Suppressor macrophage treated with lipopolysaccharide for 1 hour (primary cell): ENCODE measurements at places on chromosomes 5 and 9.
A peak's percentile ranks its signal among the peaks of the same experiment; 100 is the strongest.

GRCh38 chr5:173279166-173279565 is 44.2 kb upstream of the NKX2-5 start:
- no peak for DNase-seq

- no peak for DNase-seq
Measured at GRCh38 chr9:78292026-78292425, 4.9 kb upstream of the PSAT1 start.

GRCh38 chr9:110207071-110207641 is 803 bp downstream of the C9orf152 start:
- DNase-seq, result no peak

GRCh38 chr5:103993031-103993430 is 430.4 kb upstream of the NUDT12 start:
- no peak for DNase-seq

DNA sequence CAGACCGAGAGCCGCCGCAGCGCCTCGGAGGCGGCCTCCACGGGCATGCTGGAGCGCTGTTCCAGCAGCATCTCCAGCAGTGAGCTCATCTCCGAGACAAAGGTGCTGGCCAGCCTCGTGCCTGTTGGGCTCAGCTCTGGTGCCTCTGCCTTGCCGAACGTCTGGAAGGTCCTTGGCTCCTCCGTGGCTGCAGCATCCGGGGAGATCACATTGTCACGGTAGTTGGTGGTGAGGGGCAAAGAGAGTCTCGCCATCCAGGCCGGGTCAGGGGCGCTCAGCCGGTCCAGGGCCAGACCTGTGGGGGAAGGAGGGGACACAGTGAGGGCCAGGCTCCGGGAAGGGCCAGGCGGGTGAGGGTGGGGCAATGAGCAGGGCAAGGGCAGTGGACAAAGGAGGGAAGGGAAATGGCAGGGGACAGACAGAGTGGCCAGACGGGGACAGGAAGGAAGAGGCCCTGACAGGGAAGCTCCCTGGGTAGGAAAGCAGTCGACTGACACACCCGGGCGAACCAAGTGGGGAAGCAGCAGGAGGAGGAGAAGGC is 12.4 kb downstream of the PCDH12 start:
- no peak for DNase-seq

DNA sequence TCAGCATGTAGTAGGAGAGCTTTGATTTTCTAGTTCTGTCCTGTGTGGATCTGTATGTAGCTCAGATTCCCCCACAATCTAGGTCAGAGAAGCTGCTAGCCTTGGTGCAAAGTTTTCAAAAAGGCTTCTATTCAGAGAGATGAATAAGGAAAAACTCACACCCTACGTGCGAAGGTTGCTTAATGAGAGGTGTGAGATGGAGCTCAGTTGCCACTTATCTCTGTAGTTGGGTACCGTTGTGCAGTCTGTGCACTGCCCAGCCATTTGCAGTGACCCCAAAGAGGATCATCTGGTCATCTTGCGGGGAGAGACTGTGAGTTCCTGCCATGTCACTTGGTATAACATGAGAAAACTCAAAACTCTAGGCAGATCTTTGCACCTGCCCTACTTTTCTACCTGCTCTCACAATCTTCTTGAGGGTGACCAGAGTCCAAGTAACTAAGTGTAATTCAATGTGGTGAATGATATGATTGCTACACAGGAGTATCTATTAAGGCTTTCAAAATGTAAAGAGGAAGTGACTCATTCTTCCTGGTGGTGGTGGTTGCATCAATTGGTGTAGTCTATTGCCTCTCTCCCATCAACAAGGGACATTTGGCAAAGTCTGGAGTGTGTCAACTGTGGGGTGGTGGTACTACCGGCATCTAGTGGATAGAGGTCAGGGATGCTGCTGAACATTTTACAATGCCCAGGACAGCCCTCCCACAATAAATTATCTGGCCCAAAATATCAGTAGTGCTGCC is 65.2 kb downstream of the TMC1 start:
- peak; percentile 92 for DNase-seq

DNA sequence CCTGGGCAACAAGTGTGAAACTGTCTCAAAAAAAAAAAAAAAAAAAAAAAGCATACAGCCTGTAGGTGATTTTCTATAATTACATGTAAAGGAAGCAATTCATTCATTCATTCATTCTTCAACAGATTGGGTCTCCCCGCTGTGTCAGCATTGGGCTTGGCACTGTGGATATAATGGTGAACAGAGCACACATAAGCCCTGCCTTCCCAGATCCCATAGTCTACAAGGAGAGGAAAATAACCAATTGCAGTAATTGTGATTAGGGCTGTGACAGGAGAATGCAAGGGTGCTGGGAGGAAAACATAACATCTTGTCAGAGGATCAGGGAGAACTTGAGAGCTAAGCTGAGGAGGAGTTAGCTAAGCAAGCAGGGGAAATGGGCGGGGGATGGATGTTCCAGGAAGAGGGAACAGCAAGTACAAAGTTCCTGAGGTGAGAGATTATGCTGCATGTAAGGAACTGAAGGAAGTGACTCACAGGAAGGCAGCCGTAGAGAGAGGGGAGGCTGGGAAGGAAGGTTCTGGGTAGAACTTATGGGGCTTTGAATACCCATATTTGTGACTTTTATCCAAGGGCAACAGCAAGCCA is 24.0 kb upstream of the KLF9 start:
- peak; percentile 67 for DNase-seq

DNA sequence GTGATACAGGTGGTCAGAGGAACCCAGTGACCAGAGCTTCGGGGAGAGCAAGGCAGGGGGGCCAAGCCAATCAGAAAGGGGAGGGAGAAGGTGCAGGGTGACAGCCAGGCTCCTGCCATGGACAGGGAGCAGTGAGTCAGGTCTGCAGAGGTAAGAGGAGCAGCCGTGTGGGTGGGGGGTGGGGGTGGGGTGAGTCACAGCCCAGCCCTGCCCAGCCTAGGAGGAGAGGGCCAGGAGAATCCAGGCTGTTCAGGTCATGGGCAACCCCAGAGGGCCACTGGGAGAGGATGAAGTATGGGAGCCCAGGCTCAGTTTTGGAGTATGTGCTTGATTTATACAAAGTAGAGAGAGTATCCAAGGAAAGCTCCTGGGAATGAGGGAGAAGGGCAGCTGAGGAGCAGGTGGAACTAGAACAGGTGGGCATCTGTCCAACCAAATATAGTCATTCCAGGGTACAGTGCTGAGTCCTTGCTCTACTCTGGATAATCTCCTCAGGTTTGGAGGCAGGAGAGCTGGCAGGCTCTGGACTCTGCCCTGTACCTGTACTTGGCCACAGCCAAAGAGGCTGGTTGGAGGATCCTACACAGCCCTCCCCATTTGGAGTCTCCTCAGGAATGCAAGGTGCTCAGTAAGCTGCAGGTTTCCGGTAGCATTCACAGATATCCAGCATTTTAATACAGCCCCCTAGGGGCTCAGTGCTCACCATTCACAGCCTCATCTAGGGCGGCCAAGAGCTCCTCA is 1.6 kb downstream of the HBEGF start:
- peak; percentile 59 for DNase-seq

DNA sequence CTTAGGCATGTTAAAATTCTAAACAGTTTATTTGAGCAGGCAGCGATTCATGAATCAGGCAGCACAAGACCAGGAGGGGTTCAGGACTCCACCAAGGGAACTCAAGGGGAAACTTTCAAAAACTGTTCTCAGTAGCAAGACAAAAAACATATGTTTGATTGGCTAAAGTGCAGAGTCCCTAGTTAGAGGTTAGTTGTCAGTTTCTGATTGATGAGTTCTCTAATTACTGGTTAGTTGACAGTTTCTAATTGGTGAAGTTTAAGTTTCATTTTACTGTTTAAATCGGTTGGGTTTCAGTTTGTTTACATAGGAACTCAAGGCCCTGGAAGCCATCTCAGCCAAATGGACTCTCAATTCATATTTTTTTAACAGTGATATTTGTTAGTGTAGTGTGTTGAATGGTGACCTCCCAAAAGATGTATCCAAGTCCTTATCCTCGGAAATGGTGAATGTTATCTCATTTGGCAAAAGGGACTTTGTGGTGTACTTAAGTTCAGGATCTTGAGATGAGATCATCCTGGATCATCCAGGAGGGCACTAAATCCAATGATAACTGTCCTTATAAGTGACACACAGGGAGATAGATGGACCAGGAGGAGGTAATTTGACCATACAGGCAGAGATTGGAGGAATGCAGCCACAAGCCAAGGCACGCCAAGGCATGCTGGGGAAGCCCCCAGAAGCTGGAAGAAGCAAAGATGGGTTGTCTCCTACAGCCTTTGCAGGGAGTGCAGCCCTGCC is 219.2 kb upstream of the RAI14 start:
- DNase-seq, result no peak

DNA sequence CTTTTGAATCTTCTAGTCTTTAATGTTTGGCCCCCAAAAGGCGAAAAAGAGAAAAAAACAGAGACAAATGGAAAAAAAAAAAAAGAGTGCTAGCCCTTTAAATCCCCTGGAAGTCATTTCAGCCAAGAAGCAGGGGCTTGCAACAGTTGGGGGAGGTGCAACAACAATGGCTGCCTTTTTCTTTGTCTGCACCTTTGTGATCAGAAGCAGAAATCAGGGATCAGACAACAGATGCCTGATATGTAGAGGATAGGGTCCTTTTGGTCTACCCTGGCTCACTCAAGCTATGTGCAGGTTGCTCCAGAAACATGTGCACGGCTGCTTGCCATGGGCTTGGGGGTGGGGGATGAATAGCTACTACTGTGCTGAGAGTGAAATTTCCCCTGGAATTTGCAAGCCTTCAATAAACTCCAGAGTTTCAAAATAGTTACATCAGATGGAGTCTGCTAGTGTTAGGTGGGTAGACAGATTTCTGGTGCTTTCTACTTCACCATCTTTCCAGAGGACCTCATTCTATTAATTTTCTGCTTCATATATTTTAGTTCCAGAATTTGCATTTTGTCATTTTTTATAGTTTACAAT is 150.9 kb downstream of the FGF18 start:
- DNase-seq, result peak; percentile 54

DNA sequence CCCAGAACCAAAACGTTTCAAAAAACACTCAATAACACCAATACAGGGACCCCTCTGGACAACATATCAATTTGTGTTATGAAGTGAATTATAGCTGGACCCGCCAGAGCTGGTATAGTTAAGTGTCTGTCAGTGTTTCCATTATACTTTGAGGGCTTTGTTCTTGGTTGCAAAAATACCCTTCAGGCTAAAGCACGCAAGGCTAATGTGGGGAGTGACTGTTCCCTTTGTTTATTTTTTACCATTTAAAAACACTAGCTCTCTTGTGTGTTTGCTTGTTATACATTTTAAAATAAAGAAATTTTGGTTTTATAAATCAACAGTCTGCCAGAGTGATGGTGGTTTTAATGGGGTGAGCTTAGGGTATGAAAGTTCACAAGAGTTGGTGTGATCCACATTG is 859.5 kb downstream of the PTPRD start:
- DNase-seq, result no peak

DNA sequence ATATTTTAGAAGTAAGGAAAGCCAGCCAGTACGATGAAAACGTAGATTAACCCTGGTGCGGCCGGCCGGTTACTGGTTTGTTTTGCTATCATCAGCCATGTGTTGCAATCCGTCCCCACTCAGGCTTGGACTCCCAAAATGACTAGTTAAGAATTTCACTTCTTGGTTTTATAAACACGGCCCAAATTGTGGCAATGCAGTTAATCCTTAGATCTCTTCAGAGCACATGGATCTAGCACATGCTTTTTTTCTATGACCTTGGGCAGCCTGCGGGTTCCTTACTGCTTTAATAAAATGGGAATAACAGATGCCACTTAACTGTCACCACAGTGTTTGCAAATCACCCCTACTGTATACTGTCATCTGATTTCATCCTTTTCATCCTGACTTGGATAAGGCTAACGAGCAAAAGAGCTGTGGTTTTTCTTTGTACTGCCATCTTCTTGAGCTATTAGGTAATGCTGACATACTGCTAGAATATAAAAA is 1.5 kb downstream of the NDFIP1 start:
- DNase-seq, result peak; percentile 54

DNA sequence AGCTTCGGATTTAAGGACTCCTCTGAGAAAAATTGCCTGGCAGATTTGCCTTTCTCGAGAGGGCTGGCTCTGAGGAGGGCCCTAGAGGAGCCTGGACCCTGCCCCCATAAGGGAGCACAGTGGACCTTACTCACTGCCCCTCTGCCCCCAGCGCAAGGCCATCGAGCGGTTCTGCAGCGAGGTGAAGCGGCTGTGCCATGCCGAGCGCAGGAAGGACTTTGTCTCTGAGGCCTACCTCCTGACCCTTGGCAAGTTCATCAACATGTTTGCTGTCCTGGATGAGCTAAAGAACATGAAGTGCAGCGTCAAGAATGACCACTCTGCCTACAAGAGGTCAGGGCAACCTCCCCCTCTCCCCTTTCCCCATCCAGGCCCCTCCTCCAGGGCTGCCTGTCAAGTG is 34.6 kb downstream of the CYFIP2 start:
- DNase-seq, result no peak
